ENCODE measurements at places on chromosomes 1 and 21.

GRCh38 chr1:205032508-205032907 lies 10.5 kb upstream of the CNTN2 start:
- no peak overlapping the region for H3K4me3 ChIP-seq
- peaks cover 35% of the 10 kb centered on the region for H3K27me3 ChIP-seq
- no peaks in the 10 kb centered on the region for H3K36me3 ChIP-seq
- DNase-seq = no peak
- no peaks in the 10 kb centered on the region for H3K4me1 ChIP-seq

GRCh38 chr1:223199094-223199647 lies 56.1 kb upstream of the TLR5 start:
- no peaks in the 10 kb centered on the region for H3K27me3 ChIP-seq
- H3K27ac ChIP-seq = no peak overlapping the region
- DNase-seq = no peak

DNA sequence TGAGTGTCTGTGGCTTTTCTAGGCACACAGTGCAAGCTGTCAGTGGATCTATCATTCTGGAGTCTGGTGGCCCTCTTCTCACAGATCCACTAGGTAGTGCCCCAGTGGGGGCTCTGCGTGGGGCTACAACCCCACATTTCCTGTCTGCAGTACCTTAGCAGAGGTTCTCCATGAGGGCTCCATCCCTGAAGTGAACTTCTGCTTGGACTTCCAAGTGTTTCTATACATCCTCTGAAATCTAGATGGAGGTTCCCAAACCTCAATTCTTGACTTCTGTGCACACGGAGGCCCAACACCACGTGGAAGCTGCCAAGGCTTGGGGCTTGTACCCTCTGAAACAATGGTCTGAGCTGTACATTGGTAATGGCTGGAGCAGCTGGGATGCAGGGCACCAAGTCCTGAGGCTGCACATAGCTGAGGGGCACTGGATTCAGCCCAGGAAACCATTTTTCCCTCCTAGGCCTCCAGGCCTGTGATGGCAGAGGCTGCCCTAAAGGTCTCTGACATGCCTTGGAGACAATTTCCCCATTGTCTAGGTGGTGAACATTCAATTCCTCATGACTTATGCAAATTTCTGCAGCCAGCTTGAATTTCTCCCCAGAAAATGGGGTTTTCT lies 29.2 kb upstream of the TSNAX start:
- H3K4me3 ChIP-seq = no peak overlapping the region
- no peak overlapping the region for H3K27ac ChIP-seq
- H3K27me3 ChIP-seq = no peaks in the 10 kb centered on the region
- no peaks in the 10 kb centered on the region for H3K4me1 ChIP-seq

DNA sequence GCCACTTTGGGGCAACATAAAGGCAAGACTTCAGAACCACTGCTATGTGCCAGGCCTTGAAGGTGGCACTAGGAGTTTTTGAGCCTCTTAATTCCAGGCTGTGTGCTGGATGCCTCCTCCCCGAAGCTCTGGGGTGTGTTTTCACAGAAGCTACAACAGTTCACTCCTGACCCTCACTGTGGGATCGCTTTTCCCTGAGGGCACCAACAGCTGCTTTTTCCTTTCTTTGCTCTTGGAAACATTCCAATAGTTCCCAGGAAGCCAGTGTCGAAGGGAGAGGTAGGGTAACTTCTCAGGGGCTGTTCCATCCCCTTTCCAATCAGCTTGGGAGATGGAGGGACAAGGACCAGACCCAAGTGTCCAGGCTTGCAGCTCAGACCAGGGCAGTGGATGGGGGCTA lies 153.4 kb downstream of the C1orf94 start:
- no peak overlapping the region for H3K27ac ChIP-seq
- peaks cover 13% of the 10 kb centered on the region for H3K27me3 ChIP-seq
- H3K4me3 ChIP-seq = no peak overlapping the region
- no peaks in the 10 kb centered on the region for H3K36me3 ChIP-seq
- no peaks in the 10 kb centered on the region for H3K4me1 ChIP-seq

DNA sequence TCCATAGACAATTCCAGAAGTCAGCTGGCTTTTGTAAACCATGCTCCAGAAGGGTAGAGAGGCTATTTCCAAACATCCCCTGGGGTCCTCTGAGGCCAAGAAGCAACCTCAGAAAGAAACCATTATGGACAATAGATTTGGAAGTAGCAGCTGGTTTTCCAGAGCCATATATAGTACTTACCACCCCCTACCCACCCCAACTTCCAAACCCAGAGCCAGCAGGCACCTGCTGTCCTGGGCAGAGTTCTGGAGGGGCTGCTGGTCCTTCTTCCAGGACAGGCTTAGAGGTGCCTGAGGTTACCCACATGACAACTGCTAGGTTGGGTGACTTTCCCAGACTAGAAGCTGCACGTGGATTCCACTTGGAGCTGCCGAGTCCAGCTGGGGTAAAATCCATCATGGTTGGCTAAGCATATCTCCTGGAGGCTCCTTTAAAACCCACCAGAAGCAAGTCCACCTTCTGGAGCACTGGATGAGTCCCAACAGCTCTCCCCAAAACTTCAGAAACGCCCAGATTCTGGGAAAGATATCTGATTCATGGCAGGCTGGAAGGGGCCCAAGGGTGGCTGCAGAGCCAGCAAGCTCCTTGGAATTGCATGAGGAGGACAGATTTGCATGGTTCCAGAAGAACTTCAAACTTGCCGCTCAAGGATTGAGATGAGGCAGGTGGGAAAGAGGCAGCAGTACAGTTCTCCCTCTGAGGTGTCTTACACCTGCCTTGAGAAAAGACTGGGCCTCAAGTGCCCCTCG lies 5.8 kb downstream of the MYCL start:
- 0 out of 2 replicates have a peak, but pooled peaks cover 10% of the 10 kb centered on the region for H3K4me1 ChIP-seq
- DNase-seq = no peak
- H3K27ac ChIP-seq = no peak overlapping the region
- no peaks in the 10 kb centered on the region for H3K36me3 ChIP-seq

GRCh38 chr1:89302697-89303332 lies 30.2 kb upstream of the GBP5 start:
- no peaks in the 10 kb centered on the region for H3K4me1 ChIP-seq
- no peak overlapping the region for H3K4me3 ChIP-seq
- H3K27ac ChIP-seq = no peak overlapping the region

GRCh38 chr1:156896490-156897033 lies 3.0 kb downstream of the PEAR1 start:
- DNase-seq = no peak
- H3K27ac ChIP-seq = no peak overlapping the region
- H3K4me1 ChIP-seq = 0 out of 2 replicates have a peak, but pooled peaks cover 3% of the 10 kb centered on the region
- H3K36me3 ChIP-seq = no peaks in the 10 kb centered on the region
- no peak overlapping the region for H3K4me3 ChIP-seq

DNA sequence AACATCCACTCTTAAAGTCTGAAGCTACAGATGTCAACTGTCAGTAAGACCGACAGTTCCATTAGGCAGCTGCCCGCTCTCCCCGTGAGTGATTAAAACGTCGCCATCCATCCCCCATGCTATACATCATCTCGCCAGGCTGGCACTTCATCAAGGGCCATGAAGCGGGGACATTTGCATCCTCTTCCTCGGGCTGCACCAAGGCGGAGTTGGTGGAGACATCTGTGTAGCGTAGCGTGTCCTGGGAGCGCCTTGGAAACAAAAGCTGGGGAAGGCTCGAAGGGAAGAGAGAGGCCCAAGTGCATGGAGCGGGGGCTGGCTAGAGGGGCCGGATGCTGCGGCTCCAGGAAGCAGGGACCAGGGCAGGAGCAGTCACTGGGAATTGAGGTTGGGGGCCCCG lies 250.1 kb downstream of the KAZN start:
- no peak overlapping the region for H3K4me3 ChIP-seq
- no peak overlapping the region for H3K27ac ChIP-seq
- H3K4me1 ChIP-seq = peaks cover 5% of the 10 kb centered on the region
- no peak for DNase-seq

DNA sequence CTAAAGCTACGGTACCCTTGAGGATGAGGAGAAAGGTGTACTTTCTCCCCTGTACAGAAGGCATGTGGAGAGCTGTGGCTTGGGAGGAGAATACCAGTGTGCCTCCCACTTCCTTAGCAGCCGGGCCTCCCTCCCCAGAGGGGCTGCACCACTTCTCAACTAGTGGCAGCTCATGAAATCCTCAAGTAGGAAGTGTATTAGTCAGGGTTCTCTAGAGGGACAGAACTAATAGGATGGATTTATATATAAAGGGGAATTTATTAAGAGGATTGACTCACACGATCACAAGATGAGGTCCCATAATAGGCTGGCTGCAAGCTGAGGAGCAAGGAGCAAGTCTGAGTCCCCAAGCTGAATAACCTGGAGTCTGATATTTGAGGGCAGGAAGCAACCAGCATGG lies 53.1 kb upstream of the PPP2R5A start:
- H3K4me3 ChIP-seq = no peak overlapping the region
- H3K27ac ChIP-seq = no peak overlapping the region
- H3K36me3 ChIP-seq = no peaks in the 10 kb centered on the region
- no peaks in the 10 kb centered on the region for H3K27me3 ChIP-seq
- DNase-seq = no peak

GRCh38 chr1:88730995-88731394 lies 46.9 kb downstream of the PKN2 start:
- DNase-seq = no peak
- H3K27me3 ChIP-seq = no peaks in the 10 kb centered on the region
- H3K4me3 ChIP-seq = no peak overlapping the region
- H3K36me3 ChIP-seq = no peaks in the 10 kb centered on the region
- H3K27ac ChIP-seq = no peak overlapping the region

GRCh38 chr1:4025752-4026151 lies 125.7 kb upstream of the C1orf174 start:
- peaks cover 88% of the 10 kb centered on the region for H3K27me3 ChIP-seq
- H3K27ac ChIP-seq = no peak overlapping the region
- no peaks in the 10 kb centered on the region for H3K36me3 ChIP-seq

DNA sequence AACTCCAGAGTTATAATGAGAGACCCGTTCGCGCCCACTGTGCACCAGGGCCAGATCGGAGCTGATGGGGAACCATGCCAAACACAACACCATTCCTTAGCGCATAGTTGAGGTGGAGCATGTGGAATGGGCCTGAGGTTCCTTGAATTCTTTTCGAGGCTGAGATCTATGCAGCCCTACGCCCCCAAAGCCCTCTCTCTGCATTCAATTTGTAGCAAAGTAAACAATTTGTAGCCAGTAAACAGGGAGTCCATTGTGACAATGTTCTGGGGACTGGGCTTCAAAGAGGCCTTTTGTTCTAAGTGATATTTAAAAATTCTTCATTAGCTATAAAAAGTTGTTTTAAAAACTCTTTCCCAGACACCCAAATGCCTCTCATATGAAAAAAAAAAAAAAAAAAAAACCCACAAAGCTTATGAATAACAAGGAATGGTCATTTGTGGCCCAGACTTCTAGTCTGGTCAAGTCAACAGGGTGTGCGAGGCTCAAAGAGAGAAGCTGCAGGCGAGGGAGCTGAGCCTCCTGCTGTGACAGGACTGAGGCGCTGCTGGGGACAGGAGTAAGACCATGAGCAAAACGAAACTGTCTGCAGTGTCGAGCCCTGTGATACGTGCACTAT lies 30.6 kb upstream of the KCNE2 start:
- H3K27ac ChIP-seq = no peak overlapping the region
- no peaks in the 10 kb centered on the region for H3K27me3 ChIP-seq
- no peaks in the 10 kb centered on the region for H3K4me1 ChIP-seq
- no peak overlapping the region for H3K4me3 ChIP-seq

DNA sequence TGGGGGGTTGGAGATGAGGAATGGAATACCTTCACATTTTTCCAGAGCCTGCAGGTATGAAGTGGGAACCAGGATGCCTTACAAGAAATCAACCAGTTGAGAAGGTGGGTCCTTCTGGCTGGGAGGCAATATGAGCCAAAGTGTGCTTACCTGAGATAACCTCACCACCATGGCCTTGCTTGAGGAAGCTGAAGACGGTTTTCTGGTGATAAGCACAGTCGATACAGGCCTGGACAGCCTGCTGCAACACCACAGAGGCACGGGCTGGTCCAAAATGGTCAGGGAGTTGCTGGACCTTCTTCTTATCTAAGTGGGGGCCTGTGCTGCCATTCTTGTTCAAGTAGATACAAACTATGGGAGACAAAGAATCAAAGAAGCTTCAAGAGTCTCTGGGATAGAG lies 27.0 kb upstream of the SLFNL1 start:
- H3K36me3 ChIP-seq = no peaks in the 10 kb centered on the region
- H3K4me3 ChIP-seq = no peak overlapping the region
- DNase-seq = no peak
- H3K4me1 ChIP-seq = no peaks in the 10 kb centered on the region
- H3K27ac ChIP-seq = no peak overlapping the region
- H3K27me3 ChIP-seq = no peaks in the 10 kb centered on the region

DNA sequence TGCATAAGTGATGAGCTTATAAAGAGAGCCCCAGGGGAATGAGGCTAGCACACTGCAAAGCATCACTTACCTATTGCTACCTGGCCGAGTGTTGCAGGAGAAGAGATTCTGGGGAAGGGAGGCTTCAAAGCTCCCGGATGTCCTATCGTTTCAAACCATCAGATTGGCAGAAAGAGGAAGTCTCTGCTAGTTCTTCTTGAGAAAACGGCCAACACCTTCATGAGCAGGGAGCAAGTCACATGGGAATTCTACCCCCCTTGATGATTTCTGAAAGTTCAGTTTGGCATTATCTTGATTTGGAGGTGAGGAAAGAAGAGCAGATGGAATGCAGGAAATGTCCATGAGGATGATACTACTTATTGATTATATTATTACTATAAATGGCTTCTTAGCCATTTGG lies 16.2 kb downstream of the SYF2 start:
- no peaks in the 10 kb centered on the region for H3K27me3 ChIP-seq
- H3K4me1 ChIP-seq = no peaks in the 10 kb centered on the region
- no peaks in the 10 kb centered on the region for H3K36me3 ChIP-seq
- DNase-seq = no peak

DNA sequence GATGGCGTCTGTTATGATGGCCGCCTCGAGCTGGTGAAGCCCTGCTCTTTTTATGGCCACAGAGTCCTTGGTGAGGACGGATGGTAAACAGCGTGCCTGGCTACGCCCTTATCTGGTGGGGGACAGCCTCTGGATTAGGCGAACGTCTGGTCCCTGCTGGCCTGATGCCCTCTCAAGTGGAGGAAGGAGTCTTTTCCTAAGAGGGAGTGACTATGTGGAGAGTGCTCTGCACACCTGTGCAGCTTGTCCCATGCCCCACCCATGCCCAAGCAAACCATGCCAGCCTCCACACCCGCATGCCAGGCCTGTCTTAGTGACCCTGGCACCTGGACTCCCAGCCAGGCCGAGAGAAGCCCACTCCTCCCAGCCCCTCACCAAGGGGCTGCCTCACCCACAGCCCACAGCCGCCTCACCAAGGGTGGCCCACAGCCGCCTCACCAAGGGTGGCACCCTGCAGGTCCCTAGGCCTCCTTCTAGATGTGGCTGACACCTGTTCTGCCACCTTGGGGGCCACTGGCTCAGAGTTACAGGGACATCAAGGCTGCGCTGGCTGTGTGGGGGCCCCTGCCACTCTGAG lies 40.2 kb downstream of the WNT9A start:
- peaks cover 9% of the 10 kb centered on the region for H3K27me3 ChIP-seq
- no peak overlapping the region for H3K4me3 ChIP-seq
- no peaks in the 10 kb centered on the region for H3K4me1 ChIP-seq
- no peak for DNase-seq
- H3K36me3 ChIP-seq = no peaks in the 10 kb centered on the region

DNA sequence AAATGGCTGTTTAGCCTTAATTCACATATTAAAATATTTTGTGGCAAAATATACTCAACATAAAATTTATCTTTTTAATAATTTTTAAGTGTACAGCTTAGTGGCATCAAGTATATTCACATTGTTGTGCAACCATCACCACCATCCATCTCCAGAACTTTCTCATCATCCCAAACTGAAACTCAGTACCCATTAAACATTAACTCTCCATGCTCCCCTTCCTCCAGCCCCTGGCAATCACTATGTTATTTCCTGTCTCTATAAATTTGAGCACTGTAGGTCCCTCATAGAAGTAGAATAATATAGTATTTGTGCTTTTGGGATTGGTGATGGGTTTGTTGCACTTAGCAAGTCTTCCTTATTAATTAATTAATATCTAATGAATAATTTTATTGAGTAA lies 29.4 kb downstream of the CCN1 start:
- H3K4me1 ChIP-seq = no peaks in the 10 kb centered on the region
- no peaks in the 10 kb centered on the region for H3K27me3 ChIP-seq
- DNase-seq = no peak
- H3K36me3 ChIP-seq = no peaks in the 10 kb centered on the region

All from MM.1S (cell line).